ENCODE measurements at places on chromosomes 4 and X.
A peak's percentile ranks its signal among the peaks of the same experiment; 100 is the strongest.

DNA sequence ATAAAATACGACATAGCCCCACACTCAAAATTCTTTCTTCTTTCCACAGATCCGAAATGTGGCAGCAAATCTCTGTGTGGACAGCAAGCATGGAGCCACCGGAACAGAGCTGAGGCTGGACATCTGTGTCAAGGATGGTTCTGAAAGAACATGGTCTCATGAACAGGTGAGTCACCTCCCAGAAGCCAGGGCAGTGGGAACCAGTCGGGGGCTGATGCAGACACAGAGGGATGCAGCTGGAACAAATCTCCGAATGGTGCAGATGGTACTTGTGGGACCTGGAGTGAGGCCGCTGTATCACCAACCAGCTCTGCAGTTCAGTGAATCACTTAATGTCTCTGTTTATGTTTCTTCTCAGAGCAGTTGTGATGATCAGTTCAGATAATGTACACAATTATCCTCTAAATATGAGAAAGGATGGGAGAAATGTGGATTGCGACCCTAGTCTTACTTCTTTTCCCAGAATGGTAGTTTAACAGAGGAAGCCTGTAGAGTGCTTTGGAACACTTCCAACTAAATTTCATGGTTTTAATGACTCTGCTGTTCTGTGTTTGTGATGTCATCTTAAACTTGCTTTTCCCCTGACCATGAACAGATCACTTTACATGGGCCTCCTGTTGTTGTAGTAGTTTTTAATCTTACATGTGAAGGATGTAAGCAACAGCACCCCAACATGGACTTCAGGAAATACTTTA, 159.3 kb upstream of the GALNT7 start:
- DNase-seq, result no peak

DNA sequence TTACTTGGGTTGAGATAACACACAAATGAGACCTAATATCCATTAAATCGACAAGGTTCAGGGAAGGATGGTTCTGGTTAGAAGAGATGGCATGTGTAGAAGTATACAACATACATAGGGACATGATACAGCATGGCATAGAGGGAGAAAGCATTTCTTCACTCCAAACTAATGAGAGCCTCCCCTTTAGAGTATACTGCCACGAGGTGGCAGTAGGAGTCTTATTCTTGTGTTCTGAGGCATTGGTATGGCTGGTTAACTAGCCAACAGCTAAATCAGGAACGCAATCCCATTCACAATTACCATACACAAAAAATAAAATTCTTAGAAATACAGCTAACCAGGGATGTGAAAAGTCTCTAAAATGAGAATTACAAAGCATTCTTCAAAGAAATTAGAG, 29.1 kb upstream of the TRO start:
- DNase-seq, result peak; percentile 14

GRCh38 chr4:97370568-97370967, 772.7 kb downstream of the STPG2 start:
- no peak for DNase-seq

DNA sequence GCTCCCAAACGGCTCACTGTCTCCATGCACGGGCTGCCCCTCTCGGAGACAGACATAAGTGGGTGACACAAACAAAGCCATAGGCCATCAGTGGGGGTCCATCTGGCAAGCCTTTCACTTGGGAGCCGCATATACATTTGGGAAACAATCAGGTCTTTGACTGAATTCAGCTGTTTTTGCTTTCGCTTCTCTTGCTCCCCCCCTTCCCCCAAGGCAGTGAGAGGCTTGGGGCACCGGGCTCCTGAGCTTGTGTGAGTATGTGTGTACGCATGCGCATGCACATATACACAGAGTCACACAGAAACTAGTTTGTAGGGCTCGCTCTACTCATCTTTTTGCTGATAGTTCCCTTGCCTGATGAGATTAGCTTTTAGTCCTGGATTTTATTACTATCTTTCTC, 284.4 kb downstream of the AFF2 start:
- DNase-seq, result no peak

DNA sequence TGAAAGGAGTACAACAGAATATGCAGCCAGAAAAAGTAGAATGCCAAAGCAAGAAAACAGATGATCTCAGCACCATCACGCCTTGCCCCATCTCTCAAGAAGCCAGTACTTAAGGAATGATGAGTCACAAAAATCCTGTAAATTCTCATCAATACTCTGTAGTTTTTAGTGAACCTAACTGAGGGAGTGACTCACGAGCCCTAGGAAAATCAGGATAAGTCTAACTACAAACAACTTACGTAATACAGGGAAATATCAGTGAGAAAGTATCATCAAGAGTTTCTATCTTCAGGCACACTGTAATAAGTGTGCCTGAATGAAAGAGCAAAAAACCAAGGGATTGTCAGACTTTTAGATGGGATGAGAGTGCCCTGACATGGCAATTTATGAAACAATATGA, 644.4 kb downstream of the STPG2 start:
- no peak for DNase-seq

- DNase-seq, result no peak
Measured at GRCh38 chr4:54645830-54646229, 11.9 kb upstream of the KIT start.

DNA sequence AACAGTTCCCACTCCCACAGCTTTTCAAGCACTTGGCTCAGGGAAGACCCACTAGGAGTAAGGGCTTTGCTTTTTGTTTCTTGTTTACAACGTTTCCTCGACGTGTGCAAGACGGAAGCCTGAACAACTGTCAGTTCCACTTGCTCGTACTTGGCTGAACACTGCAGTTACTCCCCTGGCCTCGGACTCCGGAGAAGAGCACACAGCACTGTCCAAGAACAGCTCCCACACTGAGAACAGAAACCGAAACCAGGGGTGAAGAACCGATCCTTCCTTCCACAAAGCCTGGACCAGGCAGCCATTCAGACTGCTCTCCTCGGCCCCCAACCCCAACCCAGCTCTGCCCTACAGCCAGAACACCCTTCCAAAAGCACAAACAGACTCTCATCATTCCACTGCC, 25.5 kb downstream of the IRF2 start:
- DNase-seq, result no peak

Measured in stimulated activated CD8-positive, alpha-beta memory T cell treated with anti-CD3 and anti-CD28 coated beads, Interleukin-12 subunit alpha, Interleukin-12 subunit beta, amount 100 ng/mL, for 1 hour (primary cell).